Activated T-helper 17 cell treated with anti-CD3 and anti-CD28 coated beads, Interleukin-2, amount 50 U/mL, for 72 hours (primary cell): ENCODE measurements at places on chromosomes 3 and 15. TPM values are rescaled to one million over a fixed set of nuclear protein-coding genes. Genes with fewer than 3 reads are reported as not detected.

The SLC24A5 gene
- total RNA-seq: not detected

The MESP2 gene
- total RNA-seq: 0.15 TPM

The STRIT1 gene
- not detected for total RNA-seq

The GJD2 gene
- not detected for total RNA-seq

The ASTE1 gene
- 11.8 TPM for total RNA-seq

The CHRNA5 gene
- 5.9 TPM for total RNA-seq

The TIGIT gene
- 21.5 TPM for total RNA-seq

The TRIM42 gene
- not detected for total RNA-seq

The FSD2 gene
- not detected for total RNA-seq

The WDR93 gene
- total RNA-seq: 0.19 TPM

The FRMD5 gene
- total RNA-seq: 0.26 TPM

- no peak for ATAC-seq
Measured at GRCh38 chr3:107124885-107125284, 252.4 kb upstream of the CCDC54 start.

DNA sequence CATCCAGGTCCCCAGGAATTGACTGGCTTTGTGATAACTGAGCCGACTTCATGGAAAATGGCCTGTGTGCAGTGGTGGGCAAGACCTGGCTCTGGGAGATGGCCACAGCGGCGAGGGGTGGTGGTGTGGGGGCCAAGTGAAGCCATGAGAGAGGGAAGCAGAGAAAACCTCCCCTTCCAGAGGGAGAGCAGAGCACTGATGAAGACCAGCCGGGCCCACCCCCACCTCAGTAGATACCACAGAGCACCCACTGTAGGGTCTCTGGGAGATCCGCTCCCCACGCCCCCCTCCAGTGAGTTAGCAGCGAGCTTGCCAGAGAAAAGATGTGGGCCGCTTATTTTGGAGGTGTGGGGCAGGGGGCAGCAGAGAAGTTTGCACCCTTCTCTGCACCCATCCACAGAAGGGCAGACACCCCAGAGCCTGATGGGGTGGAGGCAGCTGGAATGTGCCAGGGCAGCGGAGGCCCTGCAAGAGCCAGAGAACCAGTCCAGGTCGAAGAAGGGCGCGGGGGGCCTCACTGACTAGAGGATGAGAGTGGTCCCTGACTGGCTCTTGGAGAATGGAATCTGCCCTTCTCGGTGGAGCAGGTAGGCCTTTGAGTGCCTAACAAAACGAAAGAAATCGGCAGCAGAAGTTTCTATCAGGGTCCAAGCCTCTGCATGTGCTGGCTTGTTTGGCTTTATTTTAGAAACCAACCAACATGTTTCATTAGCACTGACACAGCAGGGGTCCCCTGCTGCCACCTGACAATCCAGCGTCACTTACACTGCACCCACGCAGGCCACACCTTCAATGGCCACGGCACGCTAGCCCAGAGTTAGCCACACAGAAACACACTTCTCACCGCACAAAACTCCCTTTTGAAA is 28.3 kb downstream of the MELTF start:
- no peak for ATAC-seq

DNA sequence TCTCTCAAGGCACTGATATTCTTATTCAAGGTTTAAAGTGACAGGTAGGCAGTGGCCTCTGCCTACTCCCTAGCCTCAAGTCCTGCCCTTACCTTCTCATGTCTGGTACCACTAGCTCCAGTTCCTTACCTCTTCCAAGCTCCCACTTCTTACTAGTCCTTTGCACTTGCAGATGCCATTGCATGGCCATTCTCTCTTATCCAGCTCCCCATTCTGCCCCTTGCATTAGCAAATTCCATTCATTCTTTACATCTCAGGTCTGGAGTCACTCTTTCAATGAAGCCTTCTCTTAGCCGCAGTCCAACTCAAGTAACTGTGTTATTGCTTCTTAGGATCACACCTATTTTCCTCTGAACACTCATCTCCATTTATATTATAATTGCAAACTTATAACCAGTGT is 807.1 kb downstream of the EDEM1 start:
- ATAC-seq: no peak

GRCh38 chr15:41789236-41789635 is 15.0 kb downstream of the MAPKBP1 start:
- no peak for ATAC-seq

DNA sequence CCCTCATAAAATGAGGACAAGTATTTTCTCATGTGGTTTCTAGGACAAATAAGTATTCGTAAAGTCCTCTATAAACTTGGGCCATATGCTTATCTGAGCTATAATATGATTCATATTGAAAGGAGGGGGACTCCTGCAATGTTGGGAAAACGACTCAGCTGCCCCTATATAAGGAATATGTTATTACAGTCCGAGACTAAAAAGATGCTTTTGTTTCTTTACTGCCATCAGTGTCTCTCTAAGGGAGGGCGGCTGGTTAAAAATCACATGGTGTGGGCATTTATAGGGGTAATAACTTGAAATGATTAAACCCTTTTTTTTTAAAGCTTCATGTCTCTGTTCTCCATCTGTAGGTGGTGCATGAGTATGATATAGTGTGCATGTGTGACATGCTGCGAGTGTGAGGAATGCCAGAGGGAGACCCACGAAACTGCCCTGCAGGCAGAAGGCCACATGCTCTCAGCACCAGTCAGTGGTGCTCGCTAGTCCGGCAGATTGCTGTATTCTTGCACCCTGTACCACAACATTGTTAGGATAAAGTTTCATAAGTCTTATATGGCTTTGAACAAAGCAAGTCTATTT is 256.0 kb upstream of the CTDSPL start:
- ATAC-seq: no peak

GRCh38 chr15:29140475-29141307 is 128.9 kb downstream of the NSMCE3 start:
- no peak for ATAC-seq

DNA sequence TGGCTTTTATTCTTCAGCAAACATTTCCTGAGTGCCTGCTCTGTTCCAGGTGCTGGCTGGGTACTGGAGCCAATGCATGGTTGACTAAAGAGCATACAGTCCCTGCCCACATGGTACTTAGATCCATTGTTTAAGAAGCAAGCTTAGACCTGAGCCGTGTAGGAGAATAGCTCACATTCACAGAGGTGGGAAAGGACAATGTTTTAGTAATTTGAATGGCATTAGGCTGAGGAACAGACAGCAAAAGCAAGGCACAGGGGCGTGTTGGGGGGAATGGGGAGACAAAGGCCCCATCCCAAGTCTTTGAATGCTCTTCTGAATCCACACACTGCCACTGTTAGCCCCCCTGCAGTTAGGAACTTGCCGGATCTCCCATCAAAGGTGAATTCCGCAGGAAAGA is 388.2 kb upstream of the RGMA start:
- ATAC-seq: no peak

- no peak for ATAC-seq
Measured at GRCh38 chr3:89560568-89560967, 453.1 kb downstream of the EPHA3 start.

DNA sequence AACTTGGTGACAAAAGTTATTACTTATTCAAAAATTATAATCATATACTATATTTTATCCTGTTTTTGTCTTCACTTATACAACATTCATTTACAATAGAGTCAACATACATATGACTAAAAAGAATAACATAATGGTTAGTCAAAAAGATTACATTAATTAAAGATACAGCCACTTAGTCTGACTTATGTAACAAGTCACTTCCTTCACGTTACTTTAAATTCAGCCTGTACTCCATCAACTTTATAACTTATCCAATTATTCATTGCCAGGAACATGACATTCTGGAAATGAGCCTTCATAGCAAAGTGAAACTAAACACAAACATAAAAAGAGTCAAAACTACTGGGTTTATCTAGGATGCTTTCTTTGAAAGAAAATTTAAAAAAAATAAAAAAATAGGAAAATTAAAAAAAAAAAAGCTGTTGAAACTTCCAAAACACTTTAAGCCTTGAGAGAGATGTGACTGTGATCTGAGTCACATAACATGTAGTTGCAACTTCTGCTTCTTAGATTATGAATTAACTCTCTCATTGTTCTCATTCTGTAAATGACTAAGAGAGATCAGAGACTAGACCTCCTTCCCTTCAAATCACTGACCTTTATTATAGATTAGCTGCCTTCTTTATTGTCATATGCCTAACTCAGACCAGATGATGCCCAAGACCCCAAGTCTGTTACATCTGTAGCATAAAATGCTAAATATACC is 107.8 kb downstream of the MYRIP start:
- ATAC-seq: no peak

- ATAC-seq: no peak
Measured at GRCh38 chr15:66284271-66284670, 9.1 kb upstream of the DIS3L start.

DNA sequence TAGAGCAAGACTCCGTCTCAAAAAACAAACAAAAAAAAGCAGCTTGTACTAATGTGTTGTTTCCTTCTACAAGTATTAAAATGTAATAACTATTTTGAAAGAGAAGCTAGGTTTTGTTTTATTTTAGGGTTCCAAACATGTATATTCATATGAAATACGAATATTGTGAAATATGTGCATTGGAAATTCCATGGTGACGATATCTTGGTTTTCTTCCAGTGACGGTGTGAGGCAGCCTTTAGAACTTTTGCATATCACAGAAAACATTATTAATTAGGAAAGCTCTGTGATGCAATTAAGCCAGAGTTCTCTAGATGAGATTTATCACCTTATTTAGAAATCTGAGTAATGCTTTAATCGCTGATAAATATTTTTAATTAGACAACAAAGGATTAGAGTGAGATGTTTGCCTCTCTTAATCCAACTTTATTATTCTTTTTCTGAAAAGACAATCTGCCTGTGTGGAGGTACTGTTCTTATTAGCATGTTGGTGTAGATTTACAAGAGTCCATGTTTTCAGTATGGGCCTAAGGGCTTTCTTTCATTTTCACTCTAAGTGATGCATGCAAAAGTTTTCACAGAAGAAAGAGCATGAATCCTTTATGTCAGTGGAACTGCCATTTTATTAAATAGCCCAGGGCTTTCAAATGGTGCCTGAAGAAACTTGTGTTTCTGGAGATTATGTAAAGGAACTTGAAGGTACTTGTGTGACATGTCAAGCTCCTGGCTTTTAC is 37.7 kb upstream of the SAMMSON start:
- no peak for ATAC-seq

- ATAC-seq: no peak
Measured at GRCh38 chr3:76063019-76063418, 277.7 kb upstream of the ZNF717 start.

DNA sequence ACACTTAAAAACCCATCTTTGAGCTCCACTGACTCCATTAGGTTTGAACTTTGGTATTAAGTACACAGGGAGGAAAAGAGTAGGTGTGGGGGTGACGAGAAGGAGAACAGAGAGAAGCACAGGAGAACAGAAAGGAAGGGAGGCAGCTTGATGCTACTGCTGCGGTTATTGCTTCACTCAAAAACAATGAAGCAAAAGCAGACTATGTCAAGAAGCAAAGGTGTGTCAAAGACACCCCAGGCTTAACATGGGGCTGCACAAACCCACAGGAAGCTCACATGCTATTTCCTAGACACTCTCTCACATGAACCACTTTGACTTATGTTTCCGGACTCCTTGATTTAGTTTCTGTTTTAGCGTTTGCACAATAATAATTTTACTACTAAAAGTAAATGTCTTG is 961.0 kb upstream of the CFAP20DC start:
- peak; percentile 97 for ATAC-seq

- peak; percentile 96 for ATAC-seq
Measured at GRCh38 chr15:41695750-41696436, 35.7 kb downstream of the MGA start.

- no peak for ATAC-seq
Measured at GRCh38 chr3:148605521-148605920, 92.2 kb upstream of the AGTR1 start.

GRCh38 chr3:30476368-30477084 is 129.9 kb upstream of the TGFBR2 start:
- peak; percentile 87 for ATAC-seq

GRCh38 chr3:50673931-50674330 is 796 bp upstream of the DOCK3 start:
- no peak for ATAC-seq

DNA sequence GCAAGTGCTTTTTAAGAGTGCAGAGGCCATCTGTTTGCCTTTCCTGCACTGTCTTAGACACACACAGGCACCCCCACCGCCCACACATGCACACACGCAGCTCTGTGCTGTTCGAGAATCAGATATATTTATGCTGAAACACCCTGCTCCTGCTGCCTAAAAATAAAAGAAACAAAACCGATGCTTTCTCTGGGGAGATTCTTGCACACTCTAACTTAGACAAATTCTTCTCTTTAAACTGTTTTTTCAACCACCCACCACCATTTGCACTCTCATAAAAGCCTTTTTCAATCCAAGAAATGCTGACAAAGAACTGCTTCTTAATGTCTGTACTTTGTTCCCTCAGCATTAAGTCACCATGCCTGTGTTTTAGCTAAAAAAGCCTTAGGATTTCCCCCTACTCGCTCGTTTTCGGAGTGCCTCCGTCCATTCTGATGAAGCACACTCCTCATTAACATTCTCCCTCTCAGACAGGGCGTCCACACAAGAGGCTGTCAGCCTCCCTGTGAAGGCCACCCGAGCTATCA is 26.2 kb downstream of the SLC12A8 start:
- peak; percentile 52 for ATAC-seq

- ATAC-seq: peak; percentile 9
Measured at GRCh38 chr15:90818251-90819210, 49.9 kb upstream of the FURIN start.

DNA sequence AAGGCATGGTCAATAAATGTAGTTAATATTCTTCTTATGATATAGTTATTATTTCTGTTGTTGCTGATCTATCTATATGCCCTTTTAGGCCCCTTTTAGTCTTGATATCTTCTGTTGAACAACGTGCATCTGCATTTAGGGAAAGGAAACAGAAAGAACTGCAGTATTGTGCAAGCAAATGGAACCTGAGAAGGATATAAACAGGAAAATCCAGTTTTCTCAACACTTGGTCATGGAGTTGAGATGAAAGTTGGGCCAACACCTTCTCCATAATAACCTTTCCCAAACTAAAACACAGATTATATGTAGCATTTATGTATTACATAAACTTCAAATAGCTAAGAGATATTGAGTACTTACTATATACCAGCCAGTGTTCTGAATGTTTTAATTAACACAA is 179.7 kb downstream of the ADAMTS9 start:
- no peak for ATAC-seq

GRCh38 chr15:25687276-25687675 is 175.9 kb downstream of the ATP10A start:
- ATAC-seq: no peak

DNA sequence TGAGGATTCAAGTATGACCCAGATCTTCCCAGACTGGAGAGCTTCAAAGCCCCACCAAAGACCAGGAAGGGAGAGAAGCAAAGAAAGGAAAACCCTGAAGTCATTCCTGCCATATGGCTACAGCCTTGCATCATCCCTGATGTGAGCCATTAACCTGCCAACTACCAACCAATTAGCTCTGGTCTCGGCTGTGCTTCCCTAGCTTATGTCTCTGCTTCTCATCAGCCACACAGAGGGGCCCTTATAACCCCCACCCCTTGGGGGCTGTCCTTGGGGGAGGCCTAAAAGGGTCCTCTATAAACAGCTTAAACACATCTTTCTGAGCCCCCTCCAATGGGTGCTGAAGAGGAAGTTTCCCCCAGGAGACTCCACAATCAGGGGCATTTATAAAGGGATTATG is 52.8 kb downstream of the NOX5 start:
- ATAC-seq: no peak

GRCh38 chr3:58384381-58385090 is 49.1 kb downstream of the PDHB start:
- ATAC-seq: no peak

GRCh38 chr15:58466566-58466965 is 34.8 kb downstream of the LIPC start:
- ATAC-seq: no peak

GRCh38 chr3:158768881-158769543 is 32.8 kb upstream of the MFSD1 start:
- no peak for ATAC-seq
